RWPE1 (cell line): ENCODE measurements at places on chromosomes 3 and 15.

GRCh38 chr3:43758592-43759225, 68.0 kb downstream of the ABHD5 start:
- no peak for DNase-seq

DNA sequence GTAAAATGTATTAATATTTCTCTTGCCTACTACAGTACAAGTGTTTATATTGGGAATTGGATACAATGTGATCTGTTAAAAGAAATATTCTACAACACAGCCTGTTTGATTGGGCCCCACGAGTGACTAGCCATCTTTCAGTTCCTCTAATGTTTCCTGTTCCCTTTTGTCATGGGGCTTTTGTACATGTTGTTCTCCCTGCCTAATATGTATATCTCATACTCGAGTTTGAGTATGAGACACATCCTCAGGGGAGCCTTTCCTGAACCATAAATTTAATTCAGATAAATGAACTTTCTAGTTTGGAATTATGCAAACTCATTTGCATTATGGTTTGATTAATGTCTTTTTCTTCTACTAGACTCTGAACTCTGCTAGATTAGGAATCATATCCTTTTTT, 65.5 kb downstream of the MEF2A start:
- DNase-seq, result no peak

DNA sequence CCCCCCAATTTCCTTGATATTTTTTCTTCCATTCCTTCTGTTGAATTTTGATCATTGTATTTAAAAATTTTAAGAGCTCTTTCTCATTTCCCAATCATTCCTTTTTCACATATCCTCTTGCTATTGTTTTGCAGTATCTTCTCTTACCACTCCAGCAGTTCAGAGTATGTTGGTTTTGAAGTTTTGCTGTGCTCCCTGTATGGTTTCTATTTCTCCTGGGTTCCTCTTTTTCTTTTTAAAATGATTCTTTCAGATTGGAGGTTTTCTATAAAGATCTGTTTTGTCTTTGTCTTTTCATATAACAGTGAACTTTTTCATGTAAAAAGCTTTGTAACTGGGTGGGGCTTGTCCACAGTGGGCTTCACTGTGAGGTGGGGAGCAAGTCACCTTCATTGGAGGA, 12.8 kb downstream of the USP3 start:
- no peak for DNase-seq

GRCh38 chr3:23811919-23812318, 6.2 kb downstream of the UBE2E1 start:
- no peak for DNase-seq

GRCh38 chr3:138960417-138960852, 13.4 kb downstream of the FOXL2NB start:
- DNase-seq, result no peak

- DNase-seq, result no peak
These were observed 9.7 kb upstream of the ACSBG1 start for GRCh38 chr15:78244101-78244500.

GRCh38 chr3:106850437-106850836, 526.8 kb upstream of the CCDC54 start:
- no peak for DNase-seq

- DNase-seq, result no peak
These were observed 11.1 kb downstream of the OR5K2 start for GRCh38 chr3:98508582-98508981.

DNA sequence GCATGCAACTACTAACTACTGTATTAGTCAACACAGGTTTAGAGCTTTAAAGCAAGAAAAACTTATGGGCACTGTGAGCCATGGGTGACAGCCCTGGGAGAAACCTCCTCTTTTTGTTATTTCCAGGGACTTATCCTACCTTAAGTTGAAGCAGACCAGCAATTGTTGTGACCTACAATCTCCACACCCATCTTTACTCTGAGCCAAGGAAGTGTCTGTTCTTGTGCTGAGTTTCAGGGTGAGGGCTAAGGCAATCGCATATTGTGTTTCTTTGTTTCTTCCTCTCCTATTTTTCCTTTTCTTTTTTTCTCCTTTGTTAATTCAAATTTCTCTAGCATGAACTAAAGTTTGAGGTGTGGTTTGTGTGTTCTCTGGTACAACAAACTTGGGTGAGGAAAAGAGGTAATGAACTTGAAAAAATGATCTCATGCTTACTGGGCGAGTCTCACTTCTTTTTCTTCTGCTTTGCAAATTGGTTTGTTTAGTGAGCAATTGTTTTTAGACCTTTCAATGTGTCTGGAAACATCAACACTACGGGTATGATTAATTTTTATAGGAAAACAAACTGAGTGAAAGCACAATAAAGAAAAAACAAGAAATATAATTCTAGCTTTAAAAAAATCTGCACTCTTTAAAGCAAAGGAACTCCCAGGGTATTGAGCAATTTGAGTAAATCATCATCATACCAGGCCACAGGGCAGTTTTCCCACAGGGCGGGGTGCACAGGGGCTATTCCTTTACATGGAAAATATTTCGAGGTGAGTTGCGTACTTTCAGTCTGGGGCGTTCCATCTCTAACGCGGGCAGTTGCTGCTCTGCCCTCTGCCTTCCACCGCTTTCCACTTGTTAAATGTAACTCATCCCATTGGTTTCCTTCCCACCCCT, 2.7 kb downstream of the UPK1B start:
- DNase-seq, result peak; percentile 79

GRCh38 chr3:42873221-42873982, 2.3 kb downstream of the CYP8B1 start:
- DNase-seq, result no peak

DNA sequence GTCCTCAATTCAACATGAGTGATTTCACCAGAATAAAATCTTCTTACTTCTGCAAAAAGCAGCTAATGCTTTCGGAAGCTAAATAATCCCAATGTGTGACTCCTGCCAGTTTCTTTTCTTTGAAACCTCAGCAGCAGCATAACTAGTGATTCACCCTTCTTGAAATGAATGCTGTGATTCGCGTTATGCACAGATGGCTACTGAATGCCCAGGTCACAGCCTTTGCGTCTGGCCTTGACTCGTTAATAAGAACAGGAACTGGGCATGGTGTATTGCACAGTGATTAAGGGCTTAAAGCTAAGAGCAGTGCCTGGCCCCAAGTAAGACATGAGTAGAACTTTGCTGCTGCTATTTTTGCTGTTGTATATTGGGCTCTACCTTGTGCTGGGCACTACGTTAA, 19.0 kb downstream of the CGNL1 start:
- DNase-seq, result peak; percentile 22

DNA sequence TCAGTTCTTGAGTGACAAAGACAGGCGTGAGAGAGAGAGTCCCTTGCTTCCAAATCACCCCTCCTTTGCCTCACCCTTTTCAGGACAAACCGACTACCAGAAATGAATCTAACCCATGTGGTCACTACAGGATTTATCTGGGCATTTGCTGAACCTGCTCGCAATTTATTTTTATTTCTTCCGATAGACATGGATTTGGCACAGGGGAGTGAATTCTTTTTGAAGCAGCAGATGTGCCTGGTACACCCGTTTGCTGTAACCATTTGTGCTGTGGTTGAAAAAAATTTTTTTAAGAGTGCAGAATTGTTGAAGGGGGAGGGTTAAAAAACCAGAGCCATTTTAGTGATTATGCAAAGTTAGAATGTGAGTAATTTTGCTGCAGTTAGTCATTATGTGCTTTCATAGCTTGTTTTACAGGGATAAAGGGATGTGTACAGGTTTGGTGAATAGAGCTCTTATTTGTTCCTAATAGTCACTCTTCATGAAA, 442.0 kb downstream of the LPP start:
- peak; percentile 37 for DNase-seq

DNA sequence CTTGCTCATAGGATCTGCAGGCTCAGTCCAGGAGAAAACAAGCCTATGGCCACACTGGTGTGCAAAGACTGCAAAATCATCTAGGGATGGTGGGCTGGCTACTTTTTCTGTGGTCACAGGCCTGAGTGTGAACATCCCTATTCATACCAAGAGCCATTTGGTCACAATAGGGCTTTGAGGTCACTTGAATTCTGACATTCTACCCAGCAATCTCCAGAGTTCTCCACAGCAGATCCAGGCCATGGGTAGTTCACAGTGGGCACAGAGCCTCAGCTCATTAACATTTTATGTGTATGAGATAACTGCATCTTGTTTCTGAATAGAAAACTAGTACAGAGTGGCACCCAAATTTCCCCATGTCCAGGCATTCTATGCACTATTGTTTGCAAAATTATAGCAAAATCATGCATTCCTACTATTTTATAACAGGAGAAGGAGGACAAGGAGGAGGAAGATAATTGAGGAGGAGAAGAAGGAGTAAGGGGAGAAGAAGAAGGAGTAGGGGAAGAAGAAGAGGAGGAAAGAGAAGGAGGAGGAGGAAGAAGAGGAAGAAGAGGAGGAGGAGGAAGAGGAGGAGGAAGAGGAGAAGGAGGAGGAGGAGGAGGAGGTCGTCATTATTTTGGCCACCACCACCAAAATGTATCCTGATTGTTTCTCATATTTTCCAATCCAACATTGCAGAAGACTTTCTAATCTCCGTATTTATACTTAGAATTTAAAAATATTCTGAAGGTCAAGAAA, 129.0 kb downstream of the SEMA6D start:
- DNase-seq, result no peak

- peak; percentile 44 for DNase-seq
These were observed 261.0 kb downstream of the PYDC2 start for GRCh38 chr3:191721990-191722389.

GRCh38 chr3:31288641-31289100, 244.1 kb upstream of the STT3B start:
- DNase-seq, result peak; percentile 77

GRCh38 chr3:153287017-153287416, 125.0 kb downstream of the RAP2B start:
- DNase-seq, result peak; percentile 26

DNA sequence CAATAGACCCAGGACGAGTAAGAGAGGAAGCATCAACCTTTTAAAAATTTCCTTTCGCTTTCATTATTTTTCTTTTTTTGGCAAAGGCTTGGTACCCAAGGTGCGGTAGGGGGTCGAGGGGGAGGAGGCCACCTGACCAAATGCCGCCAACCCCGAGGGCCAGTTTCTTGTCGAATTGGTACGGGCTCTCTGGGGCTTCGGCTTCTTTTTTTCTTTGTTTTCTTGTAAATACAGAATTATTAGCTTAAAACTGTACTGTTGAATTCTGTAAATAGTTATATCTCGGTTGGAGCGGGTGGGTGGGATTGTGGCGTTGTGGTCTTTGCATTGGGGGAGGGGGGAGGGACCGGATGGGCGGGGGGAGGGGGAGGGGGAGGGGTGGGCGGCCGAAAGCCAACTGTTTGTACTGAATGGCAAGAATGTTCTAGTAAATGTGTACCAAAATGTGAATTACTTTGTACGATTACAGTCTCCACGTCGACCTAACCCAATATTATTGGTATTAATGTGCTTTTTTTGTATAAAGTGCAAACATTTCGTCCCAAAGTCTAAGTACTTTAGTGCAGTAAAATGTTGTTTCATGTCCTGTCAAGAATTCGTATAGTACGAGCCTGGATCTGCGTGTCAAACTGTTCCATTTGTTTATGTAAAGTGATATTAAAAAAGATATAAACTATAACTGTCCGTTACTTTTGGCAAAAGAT, 4.7 kb downstream of the ZIC1 start:
- DNase-seq, result no peak

GRCh38 chr3:52423173-52423572, 21.7 kb downstream of the SEMA3G start:
- DNase-seq, result no peak

DNA sequence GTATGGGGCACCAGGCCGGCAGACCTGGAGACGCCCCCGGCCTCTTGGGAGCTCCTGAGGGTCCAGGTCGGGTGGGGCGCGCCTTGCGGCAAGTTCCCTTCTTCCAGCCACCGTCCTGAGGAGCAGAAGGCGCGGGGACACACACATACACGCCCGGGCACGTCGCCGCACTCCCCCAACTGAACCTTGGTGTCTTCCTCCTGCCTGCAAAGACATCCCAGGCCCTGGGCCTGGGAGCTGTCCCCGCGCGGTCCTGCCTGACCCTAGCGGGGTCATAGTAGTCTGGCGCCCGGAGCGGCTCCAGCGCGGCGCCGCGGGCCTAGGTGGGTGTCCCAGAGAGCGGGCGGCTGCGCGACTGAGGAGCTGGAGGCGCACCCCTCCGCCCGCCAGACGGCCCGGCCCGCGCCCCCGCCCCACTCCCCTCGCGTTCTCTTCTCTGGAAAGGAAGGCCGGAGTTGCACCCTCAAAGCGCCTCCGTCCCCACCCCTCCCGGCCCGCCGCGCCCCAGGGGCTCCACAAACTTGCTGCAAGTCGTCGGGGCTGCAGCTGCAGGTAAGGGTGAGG, 185.9 kb upstream of the LINGO1 start:
- DNase-seq, result no peak

DNA sequence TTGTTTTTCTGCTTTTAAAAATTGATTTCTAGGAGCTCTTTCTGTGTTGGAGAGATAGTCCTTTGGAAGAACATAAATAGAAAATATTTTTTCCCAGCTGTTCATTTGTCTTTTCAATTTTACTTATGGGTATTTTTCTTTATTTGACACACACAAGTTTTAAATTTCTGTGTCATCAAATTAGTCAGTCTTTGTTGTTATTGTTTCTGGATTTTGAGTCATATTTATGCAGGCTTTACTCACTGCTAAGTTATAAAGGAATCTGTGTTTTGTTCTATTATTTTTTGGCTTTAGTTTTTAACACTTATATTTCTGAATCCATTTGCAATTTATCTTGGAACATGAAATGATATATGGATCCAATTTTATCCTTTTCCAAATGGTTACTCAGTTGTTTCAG, 5.9 kb upstream of the GHSR start:
- no peak for DNase-seq

GRCh38 chr3:58999134-58999773, 50.6 kb downstream of the CFAP20DC start:
- no peak for DNase-seq

GRCh38 chr3:46280105-46280797, 38.0 kb downstream of the CCR3 start:
- peak; percentile 52 for DNase-seq

GRCh38 chr3:168859143-168859542, 763.4 kb upstream of the GOLIM4 start:
- no peak for DNase-seq

- no peak for DNase-seq
These were observed 43.7 kb downstream of the SLC12A8 start for GRCh38 chr3:125168711-125169393.

DNA sequence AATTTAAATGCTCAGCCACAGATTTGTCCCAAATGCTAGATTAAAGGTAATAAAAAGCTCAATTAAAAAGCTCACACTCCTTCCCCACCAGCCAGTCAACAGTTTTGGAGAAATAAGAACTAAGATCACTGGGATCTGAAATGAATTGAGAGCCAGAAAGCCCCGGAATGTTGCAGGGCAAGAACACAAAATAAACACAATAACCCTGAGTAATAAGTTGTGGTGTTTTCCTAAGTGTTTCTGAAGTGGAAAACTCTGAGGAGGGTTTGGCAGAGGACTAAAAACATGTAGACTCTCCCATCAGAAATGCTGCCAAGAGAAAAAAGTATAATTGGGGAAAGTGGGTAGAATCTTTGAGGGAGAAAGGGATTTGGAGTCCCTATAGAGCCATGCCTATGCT, 127.8 kb downstream of the ABI3BP start:
- DNase-seq, result no peak

GRCh38 chr15:100005715-100006114, 272.5 kb upstream of the LYSMD4 start:
- DNase-seq, result no peak

GRCh38 chr3:165128544-165128943, 50.2 kb upstream of the SI start:
- DNase-seq, result no peak

GRCh38 chr15:68386587-68387288, 45.2 kb downstream of the ITGA11 start:
- no peak for DNase-seq
